ENCODE measurements at places on chromosomes 7 and 10. TPM values are rescaled to one million over a fixed set of nuclear protein-coding genes. Genes with fewer than 3 reads are reported as not detected.
A peak's percentile ranks its signal among the peaks of the same experiment; 100 is the strongest.

DNA sequence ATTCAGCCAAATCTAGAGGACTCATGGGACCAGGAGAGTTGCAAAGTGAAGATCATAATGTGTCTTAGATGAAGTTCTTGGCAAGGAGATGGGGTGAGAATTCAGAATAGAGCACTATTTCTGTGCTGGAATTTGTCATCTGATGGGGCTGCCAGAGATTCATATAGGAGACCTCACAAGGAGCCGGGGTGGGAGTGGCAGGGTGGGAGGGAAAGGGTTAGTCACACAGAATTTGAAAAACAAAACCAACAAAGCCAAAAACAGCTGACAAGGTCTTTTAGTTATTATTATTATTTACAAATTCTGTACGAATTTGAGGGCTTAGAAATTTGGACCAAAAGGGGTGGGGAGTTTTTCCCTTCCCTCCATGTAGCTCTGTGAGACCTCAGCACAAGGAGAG lies 1.7 kb downstream of the SLC13A1 start:
- no peak overlapping the region for H3K27ac ChIP-seq
- H3K4me1 ChIP-seq = peaks cover 24% of the 10 kb centered on the region
- DNase-seq = peak; percentile 25
- no peak overlapping the region for H3K4me3 ChIP-seq
- H3K36me3 ChIP-seq = no peaks in the 10 kb centered on the region

DNA sequence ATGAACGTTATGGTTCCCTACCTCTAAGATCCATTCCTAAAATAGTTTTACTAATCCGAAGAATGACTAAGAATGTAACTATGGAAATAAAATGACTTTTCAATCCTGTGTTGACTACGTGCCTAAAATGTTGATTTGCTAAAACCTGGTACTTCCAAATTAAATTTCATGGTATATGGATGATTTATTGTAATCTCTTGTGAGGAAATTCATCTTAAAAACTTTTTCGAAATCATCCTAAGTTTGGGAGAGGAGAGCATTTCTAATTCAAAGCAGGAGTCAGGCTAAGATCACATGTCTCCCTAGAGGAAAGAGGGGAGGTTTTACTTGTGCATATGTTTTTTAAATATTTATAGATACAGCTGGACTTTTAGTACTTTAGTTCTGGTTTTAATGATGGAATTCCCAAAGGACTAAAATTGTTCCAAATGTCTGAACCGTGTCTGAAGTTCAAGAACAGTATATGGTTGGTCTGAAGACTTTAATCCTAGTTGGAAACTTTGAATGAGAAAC lies 483.9 kb downstream of the AUTS2 start:
- H3K27ac ChIP-seq = peak overlapping the region; percentile 78
- no peak for DNase-seq
- H3K4me3 ChIP-seq = no peak overlapping the region
- H3K4me1 ChIP-seq = peaks cover 25% of the 10 kb centered on the region

GRCh38 chr10:60461688-60462087 lies 72.0 kb upstream of the ANK3 start:
- H3K36me3 ChIP-seq = no peaks in the 10 kb centered on the region
- H3K27me3 ChIP-seq = no peaks in the 10 kb centered on the region
- no peak overlapping the region for H3K4me3 ChIP-seq
- no peak for DNase-seq

DNA sequence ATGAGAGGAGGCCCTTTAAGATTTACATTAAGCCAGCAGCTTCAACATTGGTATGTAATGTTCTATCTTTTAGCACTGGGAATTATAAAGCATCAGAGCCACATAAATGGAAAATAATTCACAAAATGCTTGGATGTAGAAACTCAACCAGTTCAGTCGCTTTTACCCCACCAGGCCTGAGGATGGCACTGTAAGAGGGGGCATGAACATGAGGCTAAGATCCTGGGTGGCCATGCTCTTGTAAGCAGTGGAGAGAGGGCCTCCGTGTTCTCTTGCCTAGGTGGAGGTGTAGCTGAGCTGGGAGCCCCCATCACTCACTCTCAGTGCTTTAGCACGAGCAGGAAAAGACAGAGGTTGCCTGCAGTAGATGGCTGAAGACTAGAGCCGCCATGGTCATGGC lies 238.8 kb downstream of the FANK1 start:
- no peak overlapping the region for H3K27ac ChIP-seq
- H3K4me1 ChIP-seq = no peaks in the 10 kb centered on the region
- H3K4me3 ChIP-seq = no peak overlapping the region
- H3K27me3 ChIP-seq = no peaks in the 10 kb centered on the region
- no peak for DNase-seq
- no peaks in the 10 kb centered on the region for H3K36me3 ChIP-seq

- H3K36me3 ChIP-seq = no peaks in the 10 kb centered on the region
- H3K4me1 ChIP-seq = no peaks in the 10 kb centered on the region
- no peak overlapping the region for H3K27ac ChIP-seq
- no peak overlapping the region for H3K4me3 ChIP-seq
- no peak for DNase-seq
- no peaks in the 10 kb centered on the region for H3K27me3 ChIP-seq
Measured at GRCh38 chr7:88868456-88868855, 72.9 kb upstream of the TEX47 start.

DNA sequence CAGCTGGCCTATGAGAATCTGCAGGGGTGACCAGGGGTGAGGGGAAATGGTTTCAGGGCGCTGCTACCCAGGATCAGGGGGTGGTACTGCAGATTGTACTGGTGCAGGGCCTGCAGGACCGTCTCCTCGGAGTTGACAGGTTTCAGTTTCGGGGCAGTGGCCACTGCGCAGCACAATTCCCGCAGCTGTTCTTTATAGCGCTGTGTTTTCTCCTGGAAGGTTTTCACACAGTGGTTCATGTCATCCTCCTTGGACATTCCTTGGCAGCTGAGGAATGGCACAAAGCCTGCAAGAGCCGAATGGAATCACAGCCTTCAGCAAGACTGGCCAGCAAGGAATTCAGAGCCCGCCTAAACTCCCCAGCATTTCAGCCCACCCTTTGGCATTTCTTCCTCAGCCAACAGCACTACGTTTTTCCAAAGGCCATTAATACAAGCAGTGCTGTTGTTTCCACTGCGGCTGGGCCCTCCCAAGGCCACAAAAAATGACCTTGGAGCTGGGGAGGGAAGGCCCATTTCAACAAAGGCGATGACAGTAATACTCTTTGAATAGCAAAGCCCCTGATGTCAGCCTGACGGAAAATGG lies 44.9 kb downstream of the PNLIPRP2 start:
- H3K27me3 ChIP-seq = 0 out of 2 replicates have a peak, but pooled peaks cover 4% of the 10 kb centered on the region
- H3K4me1 ChIP-seq = 0 out of 2 replicates have a peak, but pooled peaks cover 5% of the 10 kb centered on the region
- H3K4me3 ChIP-seq = peak overlapping the region; percentile 4
- H3K36me3 ChIP-seq = no peaks in the 10 kb centered on the region

DNA sequence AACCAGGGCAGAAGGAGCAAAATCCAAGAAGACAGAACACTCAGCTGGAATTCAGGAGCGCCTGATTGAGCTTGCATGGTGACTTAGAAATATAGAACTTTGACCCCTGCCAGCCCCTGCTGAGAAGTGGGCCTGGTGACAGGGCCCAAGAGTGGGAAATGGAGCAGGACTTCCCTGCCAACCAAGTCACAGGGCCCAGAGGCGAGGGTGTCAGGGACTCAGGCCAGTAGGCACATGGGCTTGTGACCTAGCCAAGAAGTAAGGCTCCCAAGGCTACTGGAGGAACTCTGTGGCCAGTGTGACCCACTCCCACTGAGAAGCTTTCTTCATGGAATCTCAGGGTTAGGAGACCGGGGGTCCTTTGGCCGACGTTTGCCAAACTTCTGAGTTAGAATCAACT lies 31.9 kb downstream of the LRRC20 start:
- no peak for DNase-seq
- H3K4me3 ChIP-seq = no peak overlapping the region
- no peak overlapping the region for H3K27ac ChIP-seq
- H3K36me3 ChIP-seq = no peaks in the 10 kb centered on the region
- no peaks in the 10 kb centered on the region for H3K4me1 ChIP-seq
- no peaks in the 10 kb centered on the region for H3K27me3 ChIP-seq

DNA sequence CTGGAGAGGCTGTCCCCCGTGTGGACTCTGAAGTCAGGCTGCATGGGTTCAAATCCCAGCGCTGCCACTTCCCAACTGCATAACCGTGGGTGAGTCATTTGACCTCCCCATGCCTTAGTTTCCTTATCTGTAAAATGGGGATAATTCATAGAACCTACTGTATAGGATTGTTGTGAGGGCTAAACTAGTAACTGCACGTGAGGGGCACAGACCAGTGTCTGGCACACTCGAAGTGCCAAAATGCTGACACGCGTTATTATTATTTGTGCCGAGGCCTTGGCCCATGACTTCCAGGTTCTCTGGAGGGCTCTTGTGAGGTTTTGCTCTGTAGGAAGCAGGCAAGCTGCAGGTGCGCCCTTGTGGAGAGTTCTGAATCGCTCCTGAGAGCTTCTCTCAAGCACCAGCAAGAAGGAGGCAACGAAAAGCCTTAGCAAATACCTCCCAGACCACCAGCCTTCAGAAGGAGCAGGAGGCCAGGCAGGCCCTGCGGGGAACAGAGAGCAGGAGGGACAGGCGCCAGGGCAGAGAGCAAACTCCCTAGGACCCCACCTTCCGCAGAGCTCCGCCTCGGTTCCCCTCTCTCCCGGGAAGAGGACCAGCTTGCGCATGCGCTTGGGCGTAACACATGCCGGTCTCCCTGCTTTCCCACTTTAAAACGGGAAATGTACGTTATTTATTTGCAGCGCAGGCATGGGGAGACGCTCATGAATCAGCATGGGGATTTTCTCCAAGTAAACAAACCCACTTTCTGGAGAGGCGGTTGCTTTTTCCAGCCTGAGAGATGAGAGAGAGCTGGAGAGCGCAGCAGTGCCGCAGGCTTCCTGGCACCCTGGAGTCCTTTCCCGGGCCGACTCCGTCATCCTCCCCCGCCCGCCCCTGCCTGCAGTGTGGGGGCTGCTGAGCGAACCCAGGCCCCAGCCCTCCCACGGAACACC lies 39.6 kb downstream of the SORCS3 start:
- no peak overlapping the region for H3K4me3 ChIP-seq
- no peak for DNase-seq
- peaks cover 6% of the 10 kb centered on the region for H3K27me3 ChIP-seq
- no peak overlapping the region for H3K27ac ChIP-seq
- no peaks in the 10 kb centered on the region for H3K4me1 ChIP-seq
- no peaks in the 10 kb centered on the region for H3K36me3 ChIP-seq

DNA sequence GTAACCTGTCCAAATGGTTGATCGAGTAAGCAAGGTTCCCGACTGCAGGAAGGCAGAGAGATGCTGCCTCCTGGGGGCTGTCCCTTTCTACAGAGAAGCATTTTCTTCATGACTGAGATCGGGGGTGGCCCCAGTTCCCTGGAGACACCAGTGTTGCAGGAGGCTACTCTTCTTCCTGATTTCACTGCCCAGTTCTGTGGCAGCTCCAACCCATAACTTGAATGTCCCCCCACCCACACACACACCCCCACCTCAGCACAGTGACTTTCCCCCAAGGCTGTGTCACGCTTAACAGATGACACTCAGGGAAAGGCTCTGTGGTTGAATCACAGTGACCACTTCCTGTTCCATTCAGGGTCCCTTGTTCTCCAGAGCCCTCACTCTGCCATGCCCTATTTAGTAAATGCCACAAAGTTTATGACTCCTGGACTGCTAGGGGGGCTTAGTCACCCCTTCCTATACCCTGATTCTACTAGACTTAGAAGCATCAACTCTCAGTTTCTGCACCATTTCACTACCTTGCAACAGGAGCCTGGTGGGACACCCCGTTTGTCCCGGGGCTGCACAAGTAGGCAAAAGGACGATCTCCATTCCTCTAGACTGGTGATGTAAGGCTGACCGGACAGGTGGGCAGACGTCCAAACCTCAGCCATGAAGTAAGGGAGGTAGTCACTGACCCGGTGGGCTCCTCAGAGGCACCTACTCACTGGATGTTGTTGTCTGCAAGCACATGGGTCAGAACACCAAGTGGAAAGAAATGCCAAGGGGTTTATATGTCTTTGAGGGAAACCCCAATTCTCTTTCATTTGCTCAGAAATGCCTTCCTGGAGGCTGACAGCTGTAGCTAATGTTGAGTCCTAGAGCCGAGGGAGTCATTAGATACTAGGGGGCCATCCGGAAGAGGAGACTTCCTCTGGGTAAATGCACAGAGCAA lies 31.3 kb upstream of the SMC3 start:
- no peaks in the 10 kb centered on the region for H3K27me3 ChIP-seq
- peak overlapping the region; percentile 56 for H3K27ac ChIP-seq
- DNase-seq = peak; percentile 84

DNA sequence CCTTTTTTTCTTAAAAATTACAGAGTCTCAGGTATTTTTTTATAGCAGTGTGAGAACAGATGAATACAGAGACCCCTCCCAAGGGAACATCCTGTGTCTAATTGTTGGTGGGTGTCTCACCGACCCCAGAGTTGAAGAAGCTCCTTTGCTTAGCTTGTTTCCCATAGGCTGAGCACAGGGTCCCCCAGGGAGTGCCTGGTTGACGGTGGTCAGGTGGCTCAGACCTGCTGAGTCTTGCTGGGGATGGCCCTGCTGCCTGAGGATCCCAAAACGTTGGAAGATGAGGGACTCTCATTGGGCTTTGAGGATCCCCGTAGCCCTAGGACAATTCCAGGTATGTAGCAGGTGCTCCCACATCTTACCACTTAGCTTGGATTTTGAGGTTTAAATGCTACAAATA lies 19.5 kb downstream of the SCART1 start:
- H3K4me3 ChIP-seq = no peak overlapping the region
- H3K27me3 ChIP-seq = no peaks in the 10 kb centered on the region
- no peaks in the 10 kb centered on the region for H3K4me1 ChIP-seq
- H3K27ac ChIP-seq = no peak overlapping the region
- no peak for DNase-seq

DNA sequence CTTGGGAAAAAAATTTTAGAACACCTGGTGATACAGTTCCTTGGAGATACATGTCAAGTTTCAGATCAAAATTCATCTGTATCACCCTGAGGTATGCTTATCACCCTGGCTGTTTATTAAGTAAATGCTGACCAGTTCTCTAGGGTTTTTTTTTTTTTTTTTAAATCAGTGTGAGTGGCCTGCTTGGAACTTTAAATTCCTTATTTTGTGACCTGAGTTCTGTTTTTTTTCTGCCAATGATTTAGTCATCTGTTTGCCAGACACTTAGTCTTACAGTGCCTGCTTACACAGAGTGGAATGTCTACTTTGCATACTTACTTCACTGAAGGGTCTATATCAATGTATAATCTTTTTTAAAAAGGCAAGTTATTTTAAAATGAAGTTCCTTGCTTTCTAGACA lies 1.8 kb downstream of the TSPAN13 start:
- H3K36me3 ChIP-seq = no peaks in the 10 kb centered on the region
- no peak overlapping the region for H3K4me3 ChIP-seq
- H3K4me1 ChIP-seq = no peaks in the 10 kb centered on the region

GRCh38 chr10:72220637-72221036 lies 4.6 kb upstream of the ASCC1 start:
- H3K4me3 ChIP-seq = no peak overlapping the region
- H3K27ac ChIP-seq = no peak overlapping the region
- H3K27me3 ChIP-seq = no peaks in the 10 kb centered on the region
- no peak for DNase-seq

- H3K36me3 ChIP-seq = no peaks in the 10 kb centered on the region
- no peak overlapping the region for H3K27ac ChIP-seq
- H3K4me1 ChIP-seq = 0 out of 2 replicates have a peak, but pooled peaks cover 2% of the 10 kb centered on the region
- no peaks in the 10 kb centered on the region for H3K27me3 ChIP-seq
- no peak for DNase-seq
- no peak overlapping the region for H3K4me3 ChIP-seq
Measured at GRCh38 chr10:6601246-6601805, 21.2 kb upstream of the PRKCQ start.

The CASP2 gene
- 39.1 TPM for total RNA-seq

The SPAG6 gene
- total RNA-seq = 1.3 TPM

The SCART1 gene
- 0.13 TPM for total RNA-seq

The ZNF789 gene
- total RNA-seq = 12.2 TPM

The LIPJ gene
- not detected for total RNA-seq

The MALRD1 gene
- total RNA-seq = not detected

The MBLAC1 gene
- total RNA-seq = 1.6 TPM

The OR6V1 gene
- total RNA-seq = not detected

The CHCHD2 gene
- 603 TPM for total RNA-seq

The ERVW-1 gene
- total RNA-seq = 66.6 TPM

The TRIM50 gene
- total RNA-seq = not detected

The ACSM6 gene
- 0.08 TPM for total RNA-seq
